ENCODE measurements at places on chromosomes 12 and 14.

DNA sequence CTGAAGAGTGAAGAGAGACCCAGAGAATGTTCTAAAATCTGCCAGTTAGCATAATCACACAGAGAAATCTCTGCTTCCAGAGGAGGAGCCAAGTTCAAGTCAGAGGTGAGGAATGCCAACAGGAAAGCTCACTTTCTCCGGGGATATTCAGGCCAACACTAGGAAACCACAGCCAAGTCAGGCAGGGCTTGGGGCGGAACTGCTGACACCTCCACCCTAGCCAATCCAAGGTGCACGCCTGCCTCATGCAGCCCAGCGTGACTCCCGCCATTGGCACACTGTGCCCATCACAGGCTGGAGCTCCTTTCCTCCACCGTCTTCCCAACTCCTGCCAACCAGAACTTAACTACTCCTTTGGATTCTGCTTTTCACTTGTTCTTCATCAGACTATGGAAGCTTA lies 374.3 kb upstream of the CCDC196 start:
- DNase-seq = peak; percentile 75

DNA sequence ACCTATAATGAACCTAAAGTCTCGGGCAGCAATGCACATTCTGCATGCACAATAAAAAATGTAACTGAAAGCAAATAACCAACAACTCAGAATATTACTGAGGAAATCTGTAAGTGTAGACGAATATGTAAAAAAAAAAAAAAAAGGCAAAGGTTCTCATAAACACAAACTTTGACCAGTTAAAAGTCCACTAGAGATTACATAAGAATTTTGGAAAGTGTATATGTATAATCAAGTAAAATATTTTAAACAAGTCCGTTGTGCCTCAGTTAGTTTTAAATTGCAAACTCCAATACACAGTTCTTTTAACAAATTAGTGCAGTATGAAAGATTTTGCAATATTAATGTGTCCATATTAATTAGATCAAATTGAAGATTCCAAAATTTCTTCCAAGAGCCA lies 35.3 kb upstream of the PAPOLA start:
- no peak for DNase-seq

DNA sequence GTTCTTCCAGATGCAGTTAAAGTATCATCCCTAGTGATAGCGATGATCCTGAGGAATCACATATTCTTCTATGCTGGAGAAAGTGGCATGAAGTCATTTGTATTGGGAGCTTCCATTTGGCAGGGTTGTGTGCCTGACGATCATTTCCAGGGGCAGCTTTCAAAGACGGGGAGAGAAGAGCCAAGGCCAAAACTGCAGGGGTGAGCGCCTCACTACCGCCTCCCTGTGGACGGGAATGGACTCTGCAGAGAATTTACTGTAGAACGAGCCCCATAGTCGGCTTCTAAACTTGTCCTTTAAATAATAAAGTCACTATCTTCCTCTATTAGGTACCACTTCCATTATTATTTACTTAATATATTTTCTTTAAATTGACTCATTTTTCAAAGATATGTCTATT lies 555.9 kb upstream of the TMEM132C start:
- no peak for DNase-seq

DNA sequence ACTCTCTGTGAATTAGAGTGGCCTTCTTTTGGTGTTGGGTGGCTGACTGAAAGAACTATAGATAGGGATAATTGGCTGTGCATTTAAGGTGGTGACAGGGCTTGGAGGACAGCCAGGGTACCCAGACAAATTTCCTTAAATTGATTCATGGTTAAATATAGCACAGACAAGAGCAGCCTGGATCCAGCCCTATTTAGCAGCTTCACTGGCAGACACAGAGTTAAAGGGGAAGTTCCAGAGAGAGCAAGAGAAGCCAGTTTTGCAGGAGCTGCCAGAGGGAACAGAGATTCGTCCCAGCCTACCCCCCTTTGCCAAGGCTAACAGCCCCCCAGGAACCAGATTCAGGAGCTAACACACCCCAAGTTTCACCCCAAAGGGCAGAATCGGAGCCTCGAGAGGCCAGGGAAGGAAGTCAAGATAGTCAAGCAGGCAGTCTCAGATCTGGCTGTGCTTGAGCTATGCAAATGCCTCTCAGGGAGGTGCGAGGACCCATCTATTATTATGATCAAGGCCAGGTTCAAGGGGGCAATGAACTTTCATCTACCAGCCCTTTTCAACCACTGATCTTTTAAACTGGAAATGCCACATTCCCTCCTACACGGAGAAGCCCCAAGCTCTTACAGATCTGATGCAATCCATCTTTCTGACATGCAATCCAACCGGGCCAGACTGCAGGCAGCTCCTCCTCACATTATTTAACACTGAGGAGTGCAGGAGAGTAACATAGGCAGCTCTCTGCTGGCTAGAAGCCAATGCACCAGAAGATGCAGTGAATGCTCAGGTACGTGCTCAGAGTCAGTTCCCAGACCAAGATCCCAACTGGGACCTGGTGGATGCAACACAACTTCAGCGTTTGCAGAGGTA lies 58.2 kb downstream of the DHRS2 start:
- no peak for DNase-seq

DNA sequence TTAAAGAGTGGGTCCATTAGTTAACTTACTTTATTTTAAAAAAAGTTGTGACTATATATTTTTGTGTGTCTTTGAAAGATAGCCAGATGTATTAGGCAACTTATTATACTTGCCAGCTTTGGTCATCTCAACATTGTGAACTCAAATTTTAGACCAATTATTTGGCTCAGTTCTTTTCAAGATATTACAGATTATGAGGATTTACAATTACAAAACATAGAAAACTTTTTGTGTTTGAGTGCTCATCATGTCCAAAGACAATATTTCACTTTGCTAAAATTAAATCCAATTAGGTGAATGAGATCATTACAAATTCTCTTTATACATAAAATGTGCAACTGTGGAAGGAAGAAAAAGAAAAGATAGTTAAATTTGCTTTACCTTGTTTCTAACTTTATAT lies 18.3 kb upstream of the PDE3A start:
- no peak for DNase-seq

- DNase-seq = peak; percentile 77
Measured at GRCh38 chr12:56129206-56129941, 1.3 kb downstream of the ESYT1 start.

All from MG63 (cell line).